ENCODE measurements at places on chromosomes 13 and 19.

DNA sequence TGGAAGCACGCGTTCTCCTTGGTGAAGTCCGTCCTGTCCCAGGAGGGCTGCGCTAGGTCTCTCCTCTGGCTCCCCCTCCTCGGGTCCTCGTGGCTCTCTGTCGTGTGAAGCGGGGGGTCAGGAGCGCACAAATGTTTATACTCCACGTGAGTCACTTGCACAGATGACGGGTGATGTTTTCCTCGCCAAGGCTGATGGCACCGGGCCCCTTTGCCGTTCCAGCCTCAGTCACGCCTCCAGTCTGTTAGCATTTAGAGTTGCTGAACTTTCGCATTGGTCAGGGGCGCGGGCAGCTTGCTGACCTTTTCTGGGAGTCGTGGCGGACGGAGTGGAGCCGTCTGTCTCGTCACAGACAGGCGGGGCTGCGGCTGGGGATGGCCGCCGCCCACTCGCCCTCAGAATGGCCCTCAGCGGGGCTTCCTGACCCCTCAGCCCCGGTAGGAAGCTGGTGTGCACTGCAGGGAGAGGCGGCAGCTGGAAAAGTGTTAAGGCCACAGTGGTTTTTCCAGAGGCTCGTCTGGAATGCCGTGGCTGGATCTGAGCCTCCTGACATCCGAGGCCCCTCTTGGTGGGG, 13.7 kb downstream of the KLHL26 start:
- H3K4me1 ChIP-seq: no peaks in the 10 kb centered on the region
- H3K27ac ChIP-seq: no peak overlapping the region
- no peaks in the 10 kb centered on the region for H3K36me3 ChIP-seq
- DNase-seq: no peak
- H3K27me3 ChIP-seq: no peaks in the 10 kb centered on the region

DNA sequence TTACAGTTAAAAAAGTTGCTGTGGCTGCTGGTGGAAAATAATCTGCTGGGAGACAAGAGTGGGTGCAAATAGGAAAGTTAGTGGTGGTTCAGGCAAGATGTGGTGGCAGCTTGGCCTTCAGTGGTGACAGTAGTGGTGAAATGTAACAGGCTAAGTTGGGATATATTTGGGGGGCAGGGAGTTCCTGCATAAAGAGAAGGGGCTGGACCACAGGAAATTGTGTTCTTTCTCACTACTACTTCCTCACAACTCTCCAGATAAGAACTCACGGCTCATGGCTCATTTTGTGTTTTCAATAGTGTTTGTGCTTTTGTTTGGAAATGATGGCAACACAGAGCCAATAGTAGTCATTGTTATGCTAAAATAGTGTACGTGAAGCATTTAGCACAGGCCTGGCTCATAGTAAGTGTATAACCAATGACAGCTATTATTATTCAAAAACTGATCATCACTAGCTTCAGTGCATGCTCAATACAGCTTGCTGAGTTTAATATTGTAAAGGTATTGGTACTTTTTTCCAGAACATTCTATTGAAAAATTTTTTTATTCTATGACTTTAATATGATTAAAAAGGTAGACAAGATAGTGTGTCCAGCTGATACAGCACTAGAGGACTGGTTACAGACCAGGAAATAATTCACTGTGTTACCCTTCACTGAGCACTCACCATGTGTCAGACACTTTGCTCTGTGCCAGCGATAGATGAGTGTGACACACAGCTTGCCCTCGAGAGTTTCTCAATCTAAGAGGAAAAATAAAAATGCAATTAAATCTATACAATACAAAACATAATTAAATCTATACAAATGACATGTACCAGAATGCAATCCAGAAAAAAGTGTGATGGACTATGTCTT, 209.8 kb downstream of the POU4F1 start:
- H3K36me3 ChIP-seq: no peaks in the 10 kb centered on the region
- no peak overlapping the region for H3K4me3 ChIP-seq
- DNase-seq: no peak
- no peaks in the 10 kb centered on the region for H3K27me3 ChIP-seq

DNA sequence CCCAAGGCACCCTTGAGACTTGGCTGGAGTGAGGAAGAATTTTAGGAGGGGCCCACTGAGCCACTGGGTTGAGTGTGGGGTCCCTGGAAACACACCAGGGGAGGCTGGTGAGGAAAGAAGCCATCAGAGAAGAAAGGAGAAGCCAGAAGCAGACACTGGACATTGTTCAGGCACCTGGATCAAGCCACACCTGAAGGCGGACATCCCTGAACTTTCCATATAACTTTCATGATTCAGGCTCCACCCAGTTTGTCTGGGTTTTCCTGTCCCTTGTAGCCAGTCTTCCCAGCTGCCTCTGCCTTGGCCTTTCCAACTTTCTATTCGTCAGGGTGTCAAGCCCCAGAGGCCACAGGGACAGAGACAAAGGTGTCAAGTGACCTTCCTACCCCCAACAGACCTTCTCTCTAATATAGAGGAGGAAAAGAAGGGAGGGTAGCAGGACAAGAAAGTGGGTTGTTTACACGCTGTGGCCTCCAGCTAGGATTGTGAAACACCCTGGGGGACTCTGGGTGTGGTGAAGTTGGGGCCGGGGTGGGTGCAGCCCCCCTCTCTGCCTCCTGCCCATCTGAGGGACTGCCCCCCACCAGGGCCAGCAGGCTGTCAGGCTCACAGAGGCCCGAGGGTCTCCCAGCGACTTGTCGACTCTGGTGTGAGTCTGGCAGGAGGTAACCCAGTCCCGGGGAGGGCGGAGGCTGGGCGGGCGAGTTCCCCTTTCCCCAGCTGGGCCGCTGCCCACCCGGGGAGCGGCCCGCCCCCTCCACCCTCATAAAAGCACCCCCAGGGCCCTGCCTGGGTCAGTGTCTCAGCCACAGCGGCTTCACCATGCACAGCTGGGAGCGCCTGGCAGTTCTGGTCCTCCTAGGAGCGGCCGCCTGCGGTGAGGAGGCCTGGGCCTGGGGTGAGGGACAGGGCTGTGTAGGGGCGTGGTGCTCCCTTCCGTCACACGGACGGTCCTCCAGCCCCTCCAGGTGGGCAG, at the start of gene CFD:
CFD (plus strand) TSS at position 797 of the 976 bp plus-strand sequence; CDS start at position 823, 26 bp downstream.
- H3K27me3 ChIP-seq: no peaks in the 10 kb centered on the region
- peak within 1 kb of the TSS; percentile 71 for H3K4me3 ChIP-seq
- H3K27ac ChIP-seq: peak within 1 kb of the TSS; percentile 96
- H3K4me1 ChIP-seq: peaks cover 32% of the 10 kb centered on the region

- no peaks in the 10 kb centered on the region for H3K4me1 ChIP-seq
- H3K27me3 ChIP-seq: no peaks in the 10 kb centered on the region
- no peak overlapping the region for H3K27ac ChIP-seq
- no peaks in the 10 kb centered on the region for H3K36me3 ChIP-seq
Measured at GRCh38 chr19:58003174-58003828, 681 bp upstream of the ZNF606 start.

DNA sequence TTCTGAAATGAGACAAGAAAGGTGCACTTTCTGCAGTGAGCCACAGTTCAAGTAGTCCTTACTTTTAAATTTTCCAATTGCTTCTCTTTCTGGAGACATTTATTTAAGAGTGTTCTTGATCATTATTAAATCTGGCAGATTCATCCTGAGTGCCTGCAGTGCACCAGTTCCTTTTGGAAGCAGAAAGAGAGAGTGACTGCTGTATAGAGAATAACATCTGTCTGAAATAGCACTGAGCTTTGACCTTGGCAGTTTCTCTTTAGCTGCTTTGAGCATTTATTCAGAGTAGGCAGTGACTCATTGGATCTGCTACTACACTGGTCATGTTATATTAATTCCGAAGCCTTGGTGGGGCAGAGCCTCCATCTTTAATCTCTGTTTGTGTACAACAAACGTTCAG, 1373.7 kb downstream of the PCDH9 start:
- no peaks in the 10 kb centered on the region for H3K27me3 ChIP-seq
- DNase-seq: no peak
- H3K4me3 ChIP-seq: no peak overlapping the region
